ENCODE measurements at places on chromosomes 1 and 21.

- no peak for DNase-seq
Observed at GRCh38 chr1:36645867-36646266, 163.2 kb upstream of the CSF3R start.

GRCh38 chr1:20615946-20616846, 17.1 kb upstream of the PINK1 start:
- DNase-seq: no peak

DNA sequence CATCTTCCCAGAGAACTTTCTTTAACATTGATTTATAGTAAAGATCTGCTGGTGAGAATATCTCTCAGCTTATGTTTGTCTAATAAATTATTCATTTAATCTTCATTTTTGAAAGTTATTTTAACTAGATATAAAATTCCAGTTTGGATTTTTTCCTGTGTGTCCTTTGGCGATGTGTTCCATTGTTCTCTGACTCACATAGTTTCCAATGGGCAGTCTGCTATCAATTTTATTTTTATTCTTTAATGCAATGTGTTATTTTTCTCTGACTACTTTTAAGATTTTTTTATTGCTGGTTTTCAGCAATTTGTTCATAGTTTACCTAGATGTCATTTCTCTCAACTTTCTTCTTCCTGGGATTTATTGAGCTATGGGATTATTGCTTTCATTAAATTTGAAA, 325.2 kb upstream of the POGK start:
- DNase-seq: no peak

DNA sequence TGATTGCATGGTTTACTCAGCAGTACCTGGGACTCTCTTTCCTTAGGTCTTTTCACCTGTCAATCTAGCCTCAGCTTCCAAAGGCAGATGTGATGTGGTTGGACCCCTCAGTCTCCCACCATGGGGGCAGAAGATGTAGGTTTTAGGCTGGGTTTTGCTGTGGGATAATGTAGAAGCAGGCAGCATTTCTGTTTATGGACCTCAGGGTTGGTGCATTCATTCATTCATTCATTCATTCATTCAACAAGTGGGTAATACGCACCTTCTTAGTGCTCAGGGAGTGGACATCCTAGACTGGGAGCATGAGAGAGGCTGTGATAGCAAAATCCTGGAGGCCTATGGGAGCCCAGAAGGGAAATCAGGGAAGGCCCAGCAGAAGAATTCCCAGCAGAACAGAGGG, 209.6 kb downstream of the TRABD2B start:
- no peak for DNase-seq

- DNase-seq: no peak
Observed at GRCh38 chr1:66533804-66534740, at the start of gene SGIP1. Gene SGIP1, plus strand, starts transcription at chr1:66534153. Its CDS starts 206 bp downstream, at chr1:66534359.

GRCh38 chr1:116720364-116721038, 33.7 kb upstream of the CD2 start:
- DNase-seq: no peak

DNA sequence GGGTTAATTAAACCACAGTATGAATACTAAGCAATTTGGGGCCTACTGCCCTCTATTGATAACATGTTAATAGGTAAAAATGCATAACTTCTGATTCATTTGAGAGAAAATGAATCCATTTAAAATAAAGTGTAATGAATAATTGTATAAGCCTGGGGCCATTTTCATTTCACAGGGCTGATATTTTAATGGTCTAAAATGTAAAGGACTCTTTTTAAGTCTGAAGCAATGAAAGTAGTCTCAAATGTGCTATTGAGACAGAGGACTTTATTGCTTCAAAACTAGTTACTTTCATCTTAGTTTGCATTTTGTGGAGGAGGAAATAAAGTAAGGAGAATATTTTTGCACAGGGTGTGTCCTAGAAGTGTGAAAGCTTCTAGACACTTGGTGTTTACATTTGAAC, 155.4 kb downstream of the TLR5 start:
- DNase-seq: no peak

DNA sequence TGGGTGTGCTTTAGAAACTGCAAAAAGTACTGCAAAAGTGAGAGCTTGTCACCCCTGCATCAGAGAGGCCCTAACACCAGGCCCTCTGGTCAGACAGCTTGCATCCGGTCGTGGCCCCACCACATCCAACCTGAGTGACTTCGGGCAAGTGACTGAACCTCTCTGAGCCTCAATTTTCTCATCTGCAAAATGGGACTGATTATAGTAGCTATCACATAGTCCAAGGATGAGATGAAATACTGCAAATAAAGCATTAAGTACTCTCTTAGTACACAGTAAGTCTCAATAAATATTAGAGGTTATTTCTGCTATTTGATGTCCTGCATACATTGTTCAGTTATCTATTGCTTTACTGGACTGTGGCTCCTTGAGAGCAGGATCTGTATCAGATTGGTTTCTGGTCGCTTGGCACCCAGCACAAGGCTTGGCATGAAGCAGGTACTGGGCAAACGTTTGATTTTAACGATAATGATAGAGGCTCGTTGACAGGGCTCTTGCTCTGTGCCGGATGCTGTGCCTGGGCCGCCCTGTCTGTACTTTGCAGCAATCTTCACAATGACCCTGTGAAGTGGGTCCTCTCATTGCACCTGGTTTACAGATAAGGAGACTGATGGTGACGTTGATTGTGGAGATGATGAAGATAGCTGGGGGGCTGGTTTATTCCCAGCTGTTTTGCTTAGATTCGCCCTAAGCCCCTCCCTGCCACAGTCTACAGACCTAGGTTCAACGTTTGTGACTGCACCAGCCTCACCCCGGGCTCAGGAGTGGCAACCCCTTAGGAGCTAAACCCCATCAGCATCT, 43.6 kb downstream of the RAP1GAP start:
- DNase-seq: no peak

DNA sequence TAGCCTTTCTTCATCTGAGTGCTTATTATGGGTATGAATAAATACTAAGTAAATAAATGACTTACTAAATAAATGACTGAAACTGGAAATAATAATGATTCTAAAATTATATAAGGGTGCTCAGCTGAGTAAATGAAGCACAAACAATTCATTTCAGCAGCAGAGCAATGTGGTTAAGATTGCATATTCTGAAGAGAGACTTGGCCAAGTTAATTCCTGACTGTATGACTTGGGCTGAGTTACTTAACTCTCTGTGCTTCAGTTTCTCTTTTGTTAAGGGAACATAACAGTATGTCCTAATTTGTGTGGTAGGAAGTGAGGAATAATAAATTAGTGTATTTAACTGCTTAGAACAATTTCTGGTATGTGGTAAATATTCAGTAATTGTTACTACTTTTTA, 19.1 kb downstream of the AGL start:
- DNase-seq: no peak

DNA sequence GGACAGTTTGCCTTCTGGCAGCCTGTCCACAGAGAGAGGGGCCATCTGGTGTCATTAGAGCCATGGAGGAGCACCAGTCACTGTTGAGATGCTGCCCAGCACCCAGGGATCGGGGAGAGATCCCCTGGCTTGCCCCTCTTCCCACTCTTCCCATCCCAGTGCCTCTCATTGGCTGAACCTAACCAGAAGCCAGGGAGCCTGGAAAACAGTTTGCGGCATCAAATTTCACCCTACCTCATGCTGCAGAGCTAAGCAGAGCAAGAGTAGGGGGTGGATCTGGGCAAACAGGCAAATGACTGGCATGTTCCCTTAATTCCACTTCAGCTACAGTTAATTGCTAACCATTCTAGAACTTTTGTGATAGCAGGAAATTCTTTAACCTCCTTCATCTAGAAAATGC, 19.1 kb downstream of the TRAF5 start:
- DNase-seq: no peak

- DNase-seq: no peak
Observed at GRCh38 chr1:25018110-25018735, 88.1 kb upstream of the RUNX3 start.

Data from stimulated activated CD8-positive, alpha-beta memory T cell treated with anti-CD3 and anti-CD28 coated beads, Interleukin-15, amount 100 ng/mL, for 1 hour (primary cell).